ENCODE measurements at places on chromosomes 13 and 19.

GRCh38 chr13:23979361-23980159, 82.3 kb upstream of the C1QTNF9B start:
- DNase-seq: peak; percentile 15

GRCh38 chr13:23506807-23507291, 63.4 kb upstream of the TNFRSF19 start:
- DNase-seq: no peak

GRCh38 chr13:106589716-106590115, 21.8 kb upstream of the ARGLU1 start:
- no peak for DNase-seq

- no peak for DNase-seq
These were observed 83.7 kb downstream of the NALCN start for GRCh38 chr13:101332583-101332982.

DNA sequence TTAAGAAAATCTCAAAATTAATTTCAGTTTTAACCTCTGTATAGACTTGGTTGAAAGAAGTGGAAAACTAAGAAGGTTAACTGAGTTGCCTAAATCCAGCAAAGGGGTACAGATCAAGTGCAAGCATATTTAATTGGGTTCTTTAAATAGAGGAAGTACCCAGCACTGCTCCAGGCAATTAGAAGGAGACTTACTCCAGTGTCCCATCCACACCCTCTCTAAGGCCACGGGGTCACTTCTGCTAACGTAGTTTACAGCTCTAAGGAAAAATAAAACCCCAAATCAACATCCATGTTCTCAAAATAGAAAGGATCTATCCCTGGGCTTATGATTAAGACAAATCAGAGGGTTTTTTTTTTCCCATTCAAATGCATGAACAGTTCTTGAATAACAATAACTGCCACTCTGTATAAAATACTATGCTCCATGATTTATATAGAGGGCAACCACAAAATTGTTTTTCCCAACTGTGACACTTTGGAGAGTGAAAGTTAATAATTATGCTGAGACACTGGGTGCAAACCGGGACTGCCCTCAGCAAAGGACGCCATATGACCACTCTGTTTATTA, 4.6 kb downstream of the FRY start:
- DNase-seq: no peak

DNA sequence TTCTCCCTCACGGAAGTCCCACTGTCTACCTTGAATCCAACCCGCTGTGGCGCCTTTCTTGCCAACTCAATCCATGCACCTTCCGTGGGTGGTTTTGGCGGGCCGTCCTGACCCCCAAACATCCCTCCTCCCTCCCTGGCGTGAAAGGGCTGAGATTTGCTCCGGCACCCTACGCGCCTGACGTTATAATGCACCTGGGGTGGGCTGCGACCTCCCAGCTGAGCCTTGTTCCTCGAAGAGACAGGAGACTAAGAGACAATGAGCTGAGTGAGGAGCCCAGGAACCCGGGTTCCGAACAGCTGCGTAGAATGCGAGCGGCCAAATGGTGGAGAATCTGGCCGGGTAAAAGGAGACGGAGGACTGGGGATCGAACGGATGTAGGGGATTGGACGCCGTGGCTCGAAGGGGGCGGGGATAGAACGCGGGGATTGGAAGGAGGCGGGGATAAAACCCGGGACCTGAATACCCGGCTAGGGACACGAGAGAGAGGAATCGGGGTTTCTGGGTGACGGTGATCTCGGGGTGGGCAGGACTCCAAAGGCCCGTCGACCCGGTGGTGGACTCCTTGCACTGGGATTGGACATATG, at the start of gene CPT1C:
CPT1C (plus strand) TSS at position 461 of the 587 bp plus-strand sequence. CDS start 1,137 bp downstream, outside the sequence.
- DNase-seq: peak; percentile 61

- DNase-seq: no peak
These were observed 32.2 kb downstream of the MYO9B start for GRCh38 chr19:17107546-17108452.

DNA sequence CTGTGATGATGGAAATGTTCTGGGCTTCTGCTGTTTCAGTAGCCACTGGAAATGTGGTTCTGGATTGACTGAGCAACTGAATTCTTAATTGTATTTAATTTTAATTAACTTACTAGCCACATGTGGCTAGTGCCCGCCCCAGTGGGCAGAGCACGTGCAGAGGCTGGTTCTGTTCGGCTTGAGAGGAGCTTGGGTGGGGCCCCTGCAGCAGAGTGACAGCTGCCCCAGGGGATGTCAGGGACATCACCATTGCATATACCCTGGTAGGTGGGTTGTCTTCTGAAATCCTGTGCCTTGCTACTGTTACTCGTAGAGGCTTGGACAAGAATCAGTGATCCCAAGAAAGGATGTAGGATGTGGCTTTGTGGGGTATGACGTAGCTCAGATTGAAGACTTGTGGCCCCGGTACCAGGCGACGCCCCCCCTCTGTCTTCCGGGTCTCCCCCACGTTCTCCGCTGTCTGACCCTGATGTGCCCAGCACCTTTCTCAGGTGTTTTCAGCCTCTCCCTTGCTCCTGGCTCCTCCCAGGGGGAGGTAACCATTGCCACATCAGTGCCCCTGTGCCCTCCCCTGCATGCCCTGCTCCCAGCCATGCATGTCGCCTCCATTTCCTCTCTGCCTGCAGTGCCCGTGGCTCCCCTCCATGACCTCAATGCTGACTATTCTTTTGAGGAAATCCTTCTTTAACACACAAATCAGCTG, 102.6 kb upstream of the RNF113B start:
- DNase-seq: no peak

DNA sequence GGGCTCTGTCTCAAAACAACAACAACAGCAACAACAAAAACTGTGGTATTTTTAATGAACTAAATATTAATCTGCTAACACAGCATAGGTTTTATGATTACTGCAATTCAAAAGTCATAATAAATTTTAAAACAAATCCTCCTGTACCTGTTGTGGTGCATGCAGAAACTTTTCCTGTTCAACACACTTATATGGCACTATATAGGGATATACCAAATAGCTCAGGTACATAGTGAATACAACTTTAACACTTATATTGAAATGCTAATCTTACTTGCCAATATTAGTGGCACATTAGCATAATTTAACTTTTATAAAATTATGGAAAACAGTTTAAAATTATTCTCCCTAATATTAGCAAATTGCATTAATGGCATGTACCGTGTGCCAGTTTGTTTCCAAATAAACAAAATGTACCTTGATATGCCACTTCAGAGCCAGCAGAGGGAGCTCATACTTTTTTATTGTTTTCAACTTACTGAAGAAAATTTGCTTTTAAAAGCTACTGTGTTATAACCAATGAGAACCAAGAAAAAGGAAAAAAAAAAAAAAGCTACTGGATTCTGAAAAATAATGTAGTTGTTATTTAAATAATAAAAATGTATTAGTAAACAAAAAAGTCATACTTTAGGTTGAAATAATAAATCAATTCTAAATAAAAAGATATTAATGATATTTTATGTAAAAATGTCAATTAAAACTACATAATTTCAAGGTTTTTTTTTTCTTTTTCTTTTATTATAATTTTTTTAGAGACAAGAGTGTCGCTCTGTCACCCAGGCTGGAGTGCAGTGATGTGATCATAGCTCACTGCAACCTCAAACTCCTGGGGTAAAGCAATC, 18.0 kb upstream of the RBM26 start:
- DNase-seq: no peak

GRCh38 chr13:51221108-51221507, 1.1 kb upstream of the FAM124A start:
- no peak for DNase-seq

GRCh38 chr13:64090311-64090710, 2674.7 kb upstream of the PCDH20 start:
- DNase-seq: no peak

- DNase-seq: no peak
These were observed 5.2 kb downstream of the TRIP10 start for GRCh38 chr19:6744381-6745301.

DNA sequence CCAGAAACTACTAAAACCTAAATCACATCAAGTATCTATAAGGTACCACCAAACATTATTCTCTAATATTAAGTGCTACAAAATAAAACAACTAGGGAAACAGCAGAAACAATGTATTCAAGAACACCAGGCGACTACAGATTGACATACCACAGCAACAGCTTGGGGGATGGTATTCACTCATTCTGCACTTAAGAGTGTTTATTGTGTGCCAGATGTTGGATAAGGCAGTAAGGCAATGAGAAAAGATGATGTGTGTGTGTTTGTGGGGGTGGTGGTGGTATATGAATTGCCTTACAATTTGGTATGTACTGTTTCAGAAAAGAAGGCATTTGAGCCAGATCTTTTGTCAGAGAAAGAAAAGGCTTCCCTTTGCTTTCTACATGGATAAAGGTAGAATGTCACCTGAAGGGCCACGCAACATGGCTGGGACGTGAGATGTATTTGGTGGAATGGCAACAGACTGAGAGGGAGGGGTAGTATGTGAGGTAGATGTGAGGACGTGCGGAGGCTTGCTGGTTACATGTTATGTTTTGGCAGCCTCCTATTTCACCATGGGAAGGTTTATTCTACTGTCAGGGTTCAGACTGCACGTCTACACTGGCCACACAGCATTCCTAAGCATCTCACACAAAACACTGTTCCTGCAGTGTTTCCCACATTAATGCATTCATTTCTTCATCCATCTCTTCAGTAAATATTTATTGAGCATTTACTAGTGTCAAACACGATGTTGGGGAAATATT, 300.7 kb downstream of the KLF12 start:
- no peak for DNase-seq

DNA sequence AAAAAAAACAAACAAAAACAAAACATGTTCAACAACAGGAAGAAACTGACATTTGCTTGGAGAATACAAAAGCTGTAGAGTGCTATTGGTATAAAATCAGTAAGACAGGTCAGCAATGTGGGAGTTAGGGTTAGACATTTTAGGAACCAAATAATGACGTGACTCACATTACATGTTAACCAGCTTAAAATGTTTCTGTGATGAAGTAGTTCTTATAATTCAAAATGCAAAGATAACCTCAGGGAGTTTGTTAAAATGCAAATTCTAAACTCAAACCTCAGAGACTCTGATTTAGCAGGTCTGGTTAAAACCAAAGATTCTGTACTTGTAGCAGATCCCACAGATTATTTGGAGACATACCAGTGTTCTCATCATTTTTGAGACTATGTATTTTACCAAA, 549.4 kb upstream of the SLITRK1 start:
- no peak for DNase-seq

DNA sequence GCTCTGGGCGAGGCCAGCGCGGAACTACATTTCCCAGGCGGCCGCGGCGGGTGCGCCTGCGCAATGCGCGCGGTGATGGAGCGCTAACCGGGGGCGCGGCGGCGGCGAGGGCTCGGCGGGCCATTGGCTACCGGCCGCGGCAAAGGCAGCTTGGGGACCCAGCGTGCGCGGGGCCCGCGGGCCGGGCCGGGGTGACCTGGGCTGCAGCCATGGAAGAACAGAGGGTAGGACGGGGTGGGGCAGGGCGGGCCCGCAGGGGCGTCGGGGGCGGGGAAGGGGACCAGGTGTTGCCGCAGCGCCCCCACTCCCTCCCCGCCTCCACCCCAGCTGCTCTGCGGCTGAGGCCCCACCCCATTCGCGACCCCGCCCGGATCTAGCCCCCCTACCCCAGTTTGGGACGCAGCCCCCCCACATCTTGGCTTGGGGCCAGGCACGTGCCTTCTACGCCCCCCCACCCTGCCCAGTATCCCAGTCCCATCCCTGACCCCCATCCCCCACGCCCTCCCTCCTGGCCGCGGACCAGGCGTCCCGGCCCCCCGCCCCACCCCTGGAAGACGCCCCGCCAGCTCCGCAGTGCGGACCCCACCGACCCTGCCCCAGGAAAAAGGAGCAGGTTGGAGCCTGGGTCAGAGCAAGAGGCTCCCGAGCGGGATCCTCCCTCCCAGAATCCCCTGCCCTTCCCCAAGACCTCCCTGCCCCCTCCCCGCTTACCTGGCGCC, at the start of gene FSD1:
FSD1 (plus strand) TSS at position 61 of the 719 bp plus-strand sequence; CDS start at position 210, 149 bp downstream.
- DNase-seq: peak; percentile 85

GRCh38 chr19:39276740-39277139, 8.5 kb downstream of the IFNL2 start:
- DNase-seq: no peak

DNA sequence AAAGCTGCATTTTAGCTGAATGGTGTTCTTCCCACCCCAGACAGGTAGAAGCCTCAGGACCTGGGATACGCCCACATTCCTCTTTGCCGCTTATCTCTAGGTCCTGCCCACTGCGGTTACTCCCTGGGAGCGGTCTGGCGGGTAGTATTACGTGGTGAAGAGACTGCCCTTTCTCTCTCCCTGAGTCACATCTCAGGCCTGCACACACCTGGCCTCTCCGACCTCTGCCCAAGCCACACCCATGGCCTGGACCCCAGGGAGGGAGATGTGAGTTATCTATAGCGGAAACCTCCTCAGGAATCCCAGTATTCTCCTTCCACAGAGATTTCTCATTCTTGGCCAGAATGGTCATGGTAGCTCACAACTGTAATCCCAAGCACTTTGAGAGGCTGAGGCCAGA, 17.3 kb downstream of the RHPN2 start:
- no peak for DNase-seq

- DNase-seq: no peak
These were observed 363.1 kb downstream of the EFNB2 start for GRCh38 chr13:106172176-106172905.

- peak; percentile 76 for DNase-seq
These were observed 5.7 kb downstream of the JAK3 start for GRCh38 chr19:17841810-17842662.

DNA sequence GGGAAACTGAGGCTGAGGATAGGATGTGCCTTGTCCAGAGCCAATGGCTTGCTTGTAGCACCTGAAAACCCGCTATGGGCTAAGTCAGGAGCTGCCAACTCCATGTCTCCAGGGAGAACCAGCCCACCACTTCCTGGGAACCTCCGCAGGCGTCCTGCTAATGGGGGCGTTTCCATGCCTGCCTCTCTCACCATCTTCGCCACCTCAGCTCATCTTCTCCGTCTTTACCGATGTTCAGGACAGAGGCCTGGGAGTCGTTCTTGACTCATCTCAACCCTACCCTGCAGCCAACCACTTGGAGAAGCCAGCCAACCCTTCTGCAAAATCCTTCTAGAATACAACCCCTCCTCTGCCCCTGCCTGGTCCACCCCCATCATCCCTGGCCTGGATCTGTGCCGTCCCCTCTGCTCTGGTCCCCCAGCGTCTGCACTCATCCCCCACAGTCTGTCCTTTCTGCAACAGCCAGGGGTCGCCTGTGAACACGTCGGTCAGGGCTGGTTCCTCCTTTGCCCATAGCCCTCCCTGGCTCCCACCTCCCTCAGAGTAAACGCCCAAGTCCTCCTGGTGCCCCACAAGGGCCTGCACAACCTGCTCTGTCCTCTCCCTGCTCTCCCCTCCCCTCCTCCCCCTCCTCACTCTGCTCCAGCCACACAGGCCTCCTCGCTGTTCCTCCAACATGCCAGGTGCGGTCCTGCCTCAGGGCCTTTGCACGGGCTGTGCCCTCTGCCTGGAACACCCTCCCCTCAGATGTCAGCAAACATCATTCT, 31.0 kb downstream of the PTPRS start:
- no peak for DNase-seq
